ENCODE measurements at places on chromosomes 6 and 20.

- no peak for DNase-seq
Measured at GRCh38 chr6:34272013-34272926, 23.5 kb upstream of the SMIM29 start.

DNA sequence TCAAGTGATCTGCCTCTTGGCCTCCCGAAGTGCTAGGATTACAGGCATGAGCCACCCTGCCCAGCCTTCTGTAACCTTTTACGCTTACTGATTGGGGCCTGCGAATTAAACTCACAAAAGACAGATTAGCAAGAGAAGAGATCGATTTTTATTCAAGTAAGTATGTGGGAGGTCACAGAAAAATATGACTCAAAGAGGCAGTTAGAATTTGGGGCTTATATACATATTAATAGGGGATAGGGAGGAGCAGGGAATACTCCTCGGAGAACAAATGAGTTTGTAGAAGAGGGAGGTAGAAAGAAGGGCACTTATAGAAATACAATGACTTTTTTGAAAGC lies 78.9 kb downstream of the CD24 start:
- DNase-seq = no peak

DNA sequence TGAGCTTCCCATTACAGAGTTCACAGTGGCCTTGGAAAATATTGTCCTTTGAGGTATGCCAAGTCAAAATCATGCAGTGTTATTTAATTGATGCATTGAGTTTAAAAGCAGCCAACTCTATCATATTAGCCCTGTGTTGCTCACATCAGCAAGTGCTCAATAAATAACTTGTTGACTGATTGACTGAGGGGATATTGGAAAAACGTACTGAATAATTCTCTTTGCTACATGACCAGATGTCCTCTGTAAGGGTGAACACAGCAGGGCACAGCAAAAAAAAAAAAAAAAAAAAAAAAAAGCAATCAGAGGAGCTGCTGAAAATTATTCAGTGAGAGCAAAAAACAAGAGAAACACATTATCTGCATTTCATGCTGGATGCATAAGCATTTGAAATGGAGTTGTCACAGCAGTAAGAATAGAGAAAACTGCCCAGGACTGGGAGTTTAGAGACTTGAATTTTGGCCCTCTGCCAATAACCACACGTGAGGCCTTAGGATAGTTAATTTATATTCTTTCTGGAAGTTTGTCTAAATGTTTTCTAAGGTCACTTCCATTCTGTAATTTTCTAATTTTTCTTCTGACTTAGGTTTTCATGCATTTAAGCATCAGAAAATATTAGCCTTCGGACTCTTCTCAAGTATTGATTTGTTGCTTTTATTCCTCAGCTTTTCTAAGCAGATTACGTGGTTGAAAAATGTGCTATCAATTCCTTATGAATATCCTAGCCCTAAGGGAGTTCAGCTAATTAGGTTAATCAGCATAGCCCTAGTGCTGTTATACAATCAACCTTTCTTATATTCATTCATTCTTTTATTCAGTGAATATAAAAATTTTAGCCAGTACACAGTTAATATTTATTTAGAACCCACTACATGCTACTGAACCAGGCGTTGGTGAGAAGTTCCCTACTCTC lies 246.8 kb upstream of the STXBP5 start:
- DNase-seq = no peak

- no peak for DNase-seq
Measured at GRCh38 chr6:134983823-134984222, 33.9 kb upstream of the ALDH8A1 start.

DNA sequence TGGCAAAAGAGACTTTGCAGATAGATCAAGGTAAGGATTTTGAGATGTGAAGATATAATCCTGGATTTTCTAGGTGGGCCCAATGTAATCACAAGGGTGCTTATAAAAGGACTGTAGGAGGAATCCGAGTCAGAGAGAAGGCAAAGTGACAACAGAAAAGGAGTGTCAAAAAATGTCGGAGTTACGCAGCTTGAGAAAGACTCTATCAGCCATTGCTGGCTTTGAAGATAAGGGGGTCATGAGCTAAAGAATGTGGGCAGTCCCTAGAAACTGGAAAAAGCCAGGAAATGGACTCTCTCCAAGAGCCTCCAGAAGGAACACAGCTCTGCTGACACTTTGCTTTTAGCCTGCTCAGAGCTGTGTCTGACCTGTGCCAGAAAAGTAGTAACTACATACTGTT lies 8.7 kb upstream of the RWDD1 start:
- DNase-seq = no peak

- DNase-seq = no peak
Measured at GRCh38 chr6:72374172-72374571, 247.7 kb upstream of the KCNQ5 start.

GRCh38 chr6:53014063-53014462 lies 19.0 kb upstream of the GSTA4 start:
- no peak for DNase-seq

DNA sequence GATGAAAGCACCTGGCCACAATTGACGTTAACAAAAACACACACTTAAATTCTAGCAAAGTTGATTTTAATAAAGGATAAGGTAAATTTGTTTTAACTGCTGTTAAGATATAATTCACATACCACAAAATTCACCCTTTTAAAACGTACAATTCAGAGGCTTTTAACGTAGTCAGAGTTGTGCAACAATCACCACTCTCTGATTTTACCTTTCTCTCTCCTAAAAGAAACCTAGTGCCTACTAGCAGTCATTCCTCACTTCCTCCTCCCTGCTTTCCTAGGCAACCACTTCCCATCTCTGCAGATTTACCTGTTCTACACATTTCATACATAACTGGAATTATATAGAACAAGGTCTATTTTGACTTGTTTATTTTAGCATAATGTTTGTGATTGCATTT lies 58.9 kb downstream of the PTPRK start:
- DNase-seq = no peak

DNA sequence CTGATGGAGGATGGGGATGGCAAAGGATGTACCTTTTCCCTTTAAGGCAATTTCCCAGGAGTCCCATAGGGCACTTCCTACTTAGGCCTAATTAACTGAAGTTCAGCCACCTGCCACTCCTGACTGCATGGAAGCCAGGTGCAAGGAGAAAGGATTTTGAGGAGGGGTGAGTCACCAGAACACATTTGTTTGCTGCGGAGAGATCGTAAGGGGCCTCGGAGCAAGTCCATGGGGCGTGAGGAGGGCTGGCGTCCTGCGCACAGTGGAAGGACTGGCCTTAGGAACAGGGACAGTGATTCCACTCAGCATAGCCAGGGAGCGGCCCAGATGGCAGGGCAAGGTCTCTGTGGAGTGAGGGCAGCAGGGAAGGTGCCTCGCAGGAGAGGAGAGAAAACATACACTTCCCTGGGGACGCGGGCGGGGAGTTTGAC lies 11.8 kb upstream of the MAP1LC3A start:
- DNase-seq = no peak
